ENCODE measurements at places on chromosomes 4 and X.

GRCh38 chrX:153381684-153382532, 19.2 kb downstream of the PNMA6E start:
- DNase-seq: peak; percentile 68

DNA sequence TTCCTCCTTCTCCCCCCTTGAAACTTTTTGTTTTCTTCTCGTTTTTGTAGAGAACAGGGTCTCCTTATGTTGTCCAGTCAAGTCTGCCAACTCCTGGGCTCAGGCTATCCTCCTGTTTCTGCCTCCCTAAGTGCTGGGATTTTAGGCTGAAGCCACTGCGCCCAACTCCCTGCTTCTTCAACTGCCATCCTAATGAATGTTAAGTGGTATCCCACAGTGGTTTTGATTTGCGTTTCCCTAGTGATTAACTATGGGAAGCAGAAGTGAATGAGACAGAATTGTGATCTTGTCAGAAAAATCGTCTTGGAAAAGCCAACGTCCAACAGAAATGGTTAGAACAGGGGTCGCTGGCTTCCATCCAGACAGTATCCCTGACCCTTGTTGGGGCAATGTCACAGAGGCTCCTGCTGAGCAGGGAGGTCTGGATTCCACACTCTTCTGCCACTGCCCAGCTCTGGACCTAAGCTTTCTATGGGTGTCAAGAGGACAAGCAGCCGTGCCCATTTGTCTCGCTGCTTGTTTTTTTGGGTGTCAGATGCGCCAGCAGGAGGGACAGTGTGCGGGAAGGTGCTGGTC, 869 bp upstream of the ADD1 start:
- DNase-seq: no peak

- DNase-seq: peak; percentile 75
These were observed 2086.8 kb downstream of the ARAP2 start for GRCh38 chr4:34157547-34157946.

- DNase-seq: no peak
These were observed 39.1 kb upstream of the NOCT start for GRCh38 chr4:138976526-138976925.

DNA sequence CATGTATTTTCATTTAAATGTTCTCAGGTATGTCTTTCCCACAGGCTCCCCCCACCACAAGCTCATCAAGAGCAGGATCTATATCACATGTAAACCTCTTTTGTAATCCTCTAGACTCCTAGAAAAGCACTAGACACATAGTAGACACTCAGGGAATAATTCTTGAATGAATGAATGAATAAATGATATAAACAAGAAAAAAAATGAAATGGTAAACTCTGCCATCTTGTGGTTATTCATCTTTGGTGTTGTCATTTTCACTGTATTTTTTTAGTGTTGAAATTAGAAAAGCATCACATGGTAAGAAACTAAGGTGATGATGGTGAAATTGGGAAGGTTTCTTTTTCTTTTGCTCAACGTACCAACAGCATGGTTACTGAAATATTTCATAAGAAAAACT, 34.2 kb upstream of the C1GALT1C1 start:
- DNase-seq: peak; percentile 9

DNA sequence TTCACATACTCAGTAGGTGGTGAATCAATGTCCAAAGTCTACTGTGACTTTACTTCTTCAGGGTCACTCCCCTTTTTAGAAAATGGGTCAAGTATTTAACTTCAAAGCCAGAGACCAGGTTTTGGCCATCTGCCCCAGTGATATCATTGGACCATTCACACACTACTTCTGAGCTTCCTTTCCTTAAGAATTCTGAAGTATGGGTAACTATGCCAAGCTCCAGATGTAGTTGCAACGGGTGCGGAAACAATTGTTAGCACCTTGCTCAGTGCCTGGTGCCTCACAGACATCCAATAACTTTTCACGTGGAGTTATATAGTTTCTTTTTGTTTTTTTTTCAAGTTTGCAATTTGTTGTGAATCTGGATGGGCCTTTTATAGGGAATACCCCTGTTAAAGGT, 62.6 kb downstream of the TTC29 start:
- no peak for DNase-seq

- no peak for DNase-seq
These were observed 70.1 kb downstream of the PCYT1B start for GRCh38 chrX:24577091-24577490.

DNA sequence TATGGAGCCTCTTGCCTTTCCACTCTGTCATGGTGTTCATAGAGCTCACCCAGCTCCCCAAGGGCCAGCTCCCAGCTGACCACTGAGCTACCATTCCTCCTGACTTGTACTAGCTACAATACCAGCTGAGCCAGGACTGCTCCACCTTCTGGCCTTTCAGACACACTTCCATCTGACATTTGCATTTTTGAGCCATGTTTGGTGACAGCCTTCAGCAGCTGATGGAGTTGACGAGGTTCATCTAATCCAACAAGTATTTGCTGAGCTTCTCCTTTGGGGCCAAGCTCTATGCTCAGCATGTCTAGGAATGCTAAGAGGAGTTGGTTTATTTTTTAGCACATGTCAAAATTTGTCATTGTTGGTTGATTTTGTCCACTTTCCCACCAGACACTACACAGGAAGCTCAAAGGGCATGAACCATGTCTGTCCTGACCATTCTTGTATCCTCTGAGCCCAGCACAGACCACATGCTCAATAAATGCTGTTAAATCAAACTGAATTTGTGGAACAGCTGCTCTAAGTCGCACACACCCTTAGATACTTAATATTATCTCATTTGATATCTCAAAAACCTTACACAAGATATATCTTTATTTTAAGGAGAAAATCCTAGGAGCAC, 142.6 kb upstream of the PPARGC1A start:
- DNase-seq: no peak

DNA sequence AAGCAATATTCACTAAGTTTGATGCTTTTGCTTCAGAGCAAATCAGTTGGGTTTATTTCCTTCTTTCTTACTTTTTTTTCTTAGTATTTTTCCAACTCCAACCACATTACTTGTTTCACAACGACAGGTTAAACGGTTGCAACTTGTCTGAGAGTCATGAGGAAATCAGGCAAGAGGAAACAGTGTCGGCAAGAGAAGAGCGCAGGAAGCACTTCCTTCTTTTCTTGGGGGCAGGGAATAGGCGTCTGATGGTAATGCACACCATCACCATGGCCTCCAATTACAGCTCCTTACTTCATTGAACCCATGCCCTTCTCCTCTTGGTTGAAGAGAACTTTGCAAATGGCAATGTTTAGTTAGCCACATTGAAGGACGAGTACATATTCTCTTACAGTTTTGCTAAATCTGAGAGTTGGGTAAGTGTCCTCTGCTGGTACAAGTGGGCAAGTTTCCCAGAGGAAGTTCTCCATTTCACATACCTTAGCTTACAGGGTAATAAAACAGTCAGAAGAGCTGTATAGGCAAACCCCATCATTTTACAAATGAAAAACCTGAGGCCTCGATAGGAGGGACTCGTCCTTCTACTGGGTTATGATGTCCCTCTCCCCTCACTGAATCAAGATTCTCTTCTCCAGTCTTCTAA, 8.3 kb upstream of the CXCL8 start:
- peak; percentile 45 for DNase-seq

DNA sequence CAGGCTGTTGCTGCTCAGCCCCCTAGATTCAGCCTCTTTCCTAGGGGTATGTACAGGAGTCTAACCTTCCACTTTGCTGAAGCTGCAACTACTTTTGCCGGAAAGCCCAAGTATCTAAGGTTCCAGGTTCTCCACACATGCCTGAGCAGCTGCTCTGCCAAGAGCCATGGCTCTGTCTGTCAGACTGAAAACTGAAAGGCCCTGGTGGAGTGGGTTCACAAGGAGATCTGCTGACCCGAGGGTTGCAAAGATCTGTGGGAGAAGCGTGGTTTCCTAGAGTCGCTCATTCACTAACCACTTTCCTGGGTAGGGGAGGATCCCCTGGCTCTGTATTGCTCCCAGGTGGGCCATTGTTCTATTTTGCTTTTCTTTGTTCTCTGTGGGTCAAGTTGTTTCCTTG, 6.0 kb upstream of the PNMA6F start:
- no peak for DNase-seq

DNA sequence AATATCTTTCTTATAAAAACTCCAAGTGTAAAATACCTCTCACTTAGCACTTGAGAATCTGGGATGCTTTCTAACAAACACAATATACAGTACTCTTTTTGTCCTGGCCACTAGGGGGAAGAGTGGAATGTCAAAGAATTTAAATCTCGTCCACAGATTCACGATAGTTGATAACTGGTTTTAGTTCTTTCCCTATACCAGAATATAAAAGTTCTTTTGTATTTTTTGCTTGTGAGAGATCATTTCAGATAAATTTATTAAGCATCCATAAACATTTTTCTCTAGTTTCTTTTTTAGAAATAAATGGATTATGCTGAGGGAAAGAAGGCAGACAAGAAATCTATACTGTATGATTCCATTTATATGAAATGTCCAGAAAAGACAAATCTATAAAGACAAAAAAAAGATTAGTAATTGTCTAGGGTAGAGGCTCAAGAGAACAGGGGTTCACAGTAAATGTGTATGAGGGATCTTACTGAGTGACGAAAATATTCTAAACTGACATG, 50.4 kb downstream of the MGARP start:
- peak; percentile 57 for DNase-seq

DNA sequence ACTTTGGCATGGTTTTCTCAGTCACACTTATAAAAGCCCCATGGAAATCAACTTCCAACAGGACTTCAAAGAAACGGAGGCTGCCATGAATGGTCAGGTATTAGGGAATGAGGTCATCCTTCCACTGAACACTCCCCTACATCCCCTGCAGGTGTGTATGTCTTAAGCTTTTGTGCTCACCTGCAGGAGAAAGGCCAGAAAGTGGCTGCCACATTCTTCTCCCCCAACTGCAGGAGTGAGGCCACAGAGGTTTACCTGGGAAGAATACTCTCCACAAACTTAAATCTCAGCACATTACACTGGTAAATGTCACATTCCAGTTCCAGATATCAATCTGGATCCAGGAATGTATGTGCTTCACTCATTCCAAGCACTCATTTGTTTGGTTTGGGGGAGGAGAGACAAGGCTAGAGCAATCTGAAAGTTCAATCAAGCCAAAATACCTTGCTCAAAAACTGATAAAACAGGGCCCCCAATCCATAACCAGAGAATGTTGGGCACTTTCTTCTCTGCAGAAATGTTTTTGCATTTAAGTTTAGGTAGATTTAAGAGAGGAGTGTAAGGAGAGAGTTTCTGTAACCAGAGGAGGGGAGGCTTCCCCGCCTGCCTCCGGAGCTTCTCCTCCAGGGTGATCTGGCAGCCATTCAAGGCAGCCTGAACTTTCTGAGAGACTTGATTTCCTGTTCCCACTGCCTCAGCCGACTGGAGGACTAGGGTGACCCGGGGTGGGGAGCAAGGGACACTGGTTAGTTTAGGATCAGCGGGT, 15.4 kb downstream of the FAM9C start:
- peak; percentile 71 for DNase-seq

DNA sequence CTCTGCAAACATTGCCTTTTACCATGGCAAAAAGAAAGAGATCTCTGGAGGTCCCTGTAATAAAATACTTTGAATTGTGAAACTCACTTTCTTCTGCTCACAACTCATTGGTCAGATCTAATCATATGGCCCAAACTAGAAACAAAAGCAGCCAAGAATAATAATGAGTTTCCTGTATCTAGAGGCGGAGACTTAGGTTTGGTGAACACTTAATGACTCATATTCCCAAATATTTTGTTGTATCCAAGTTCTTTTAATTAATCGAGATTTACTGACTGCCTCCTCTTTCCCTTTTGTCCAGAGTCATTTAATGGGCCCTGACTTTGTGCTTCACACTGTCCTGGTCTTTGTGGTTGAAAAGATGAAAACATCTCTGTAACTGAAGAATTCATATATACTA, 190.6 kb downstream of the CCSER1 start:
- peak; percentile 95 for DNase-seq

DNA sequence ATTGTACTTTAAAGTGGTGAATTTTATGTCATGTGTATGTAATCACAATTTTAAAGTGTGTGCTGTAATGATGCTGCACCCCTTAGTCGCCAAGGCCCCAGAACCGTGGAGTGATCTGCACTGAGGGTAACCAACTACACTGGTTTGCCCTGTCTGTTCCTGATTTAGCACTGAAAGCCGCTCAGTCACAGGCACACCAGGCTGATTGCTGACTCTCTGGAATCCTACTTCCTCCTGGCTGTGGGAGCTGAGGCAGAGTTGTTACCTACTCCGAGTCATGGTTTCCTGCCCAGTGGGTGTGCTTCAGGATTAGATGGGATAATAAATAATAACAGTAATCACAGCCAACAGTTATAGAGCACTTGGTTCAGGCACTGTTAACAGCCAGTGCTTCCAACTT, 645.4 kb downstream of the BCOR start:
- DNase-seq: no peak

GRCh38 chrX:87755493-87755892, 237.9 kb downstream of the KLHL4 start:
- DNase-seq: no peak

DNA sequence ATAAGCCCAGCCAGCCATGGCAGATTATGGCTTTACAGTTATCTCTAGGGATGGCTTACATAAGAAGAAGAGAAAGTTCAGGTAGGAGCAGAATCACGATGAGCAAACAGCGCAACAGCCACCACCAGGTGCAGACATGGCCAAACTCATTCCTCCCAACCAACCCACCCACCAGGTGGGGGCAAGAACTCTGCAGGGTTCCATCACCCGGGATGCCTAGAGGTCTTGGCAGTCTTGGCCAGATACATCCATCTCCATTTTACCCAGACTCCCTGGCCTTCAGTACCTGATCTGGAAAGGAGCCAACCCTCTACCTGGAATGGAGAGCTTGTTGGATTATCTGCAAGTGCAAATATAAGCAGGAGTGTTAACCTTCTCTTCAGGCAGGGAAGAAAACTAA, 7.5 kb downstream of the TSC22D3 start:
- no peak for DNase-seq

DNA sequence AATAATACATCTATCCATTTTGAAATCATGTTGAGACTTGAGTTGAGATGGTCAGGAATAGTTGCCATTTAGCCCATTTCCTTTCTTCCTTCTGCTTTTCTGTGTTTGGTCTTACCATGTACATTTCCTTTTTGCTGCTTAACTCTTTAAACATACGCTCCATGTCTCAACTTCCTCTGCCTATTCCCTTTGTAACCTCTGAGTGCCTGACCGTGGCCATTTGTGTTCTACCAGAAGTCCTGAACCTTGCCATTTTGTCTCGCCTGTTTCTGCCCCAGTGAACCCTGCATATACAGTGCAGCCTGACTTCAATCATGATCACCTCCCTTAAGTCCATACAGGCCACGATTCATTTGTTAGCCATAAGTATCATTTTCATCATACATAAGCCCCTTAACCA, 169.0 kb downstream of the RAPGEF2 start:
- no peak for DNase-seq
